Upper lobe of left lung (tissue), 6 donors: ENCODE measurements at places on chromosomes 11 and 22.

DNA sequence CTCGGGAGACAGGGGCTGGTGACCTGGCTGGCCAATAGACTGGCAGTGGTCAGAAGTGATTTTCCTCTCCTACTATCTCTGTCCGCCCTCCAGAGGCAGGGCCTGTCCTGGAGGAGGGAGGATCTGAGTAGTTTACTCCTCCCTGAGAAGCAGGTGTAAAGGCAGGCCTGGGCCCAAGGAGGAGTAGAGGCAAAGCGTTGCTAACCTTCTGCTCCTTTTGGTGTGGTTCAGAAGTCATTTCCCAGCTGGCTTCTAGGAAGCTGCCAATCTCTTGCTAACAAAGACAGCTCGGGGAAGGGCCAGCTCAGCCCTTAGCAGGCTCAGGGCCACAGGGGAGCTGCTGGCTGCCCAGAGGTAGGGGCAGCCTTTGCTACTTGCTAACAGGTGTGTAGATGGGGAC is 151.1 kb upstream of the NECTIN1 start:
- no peak for DNase-seq

DNA sequence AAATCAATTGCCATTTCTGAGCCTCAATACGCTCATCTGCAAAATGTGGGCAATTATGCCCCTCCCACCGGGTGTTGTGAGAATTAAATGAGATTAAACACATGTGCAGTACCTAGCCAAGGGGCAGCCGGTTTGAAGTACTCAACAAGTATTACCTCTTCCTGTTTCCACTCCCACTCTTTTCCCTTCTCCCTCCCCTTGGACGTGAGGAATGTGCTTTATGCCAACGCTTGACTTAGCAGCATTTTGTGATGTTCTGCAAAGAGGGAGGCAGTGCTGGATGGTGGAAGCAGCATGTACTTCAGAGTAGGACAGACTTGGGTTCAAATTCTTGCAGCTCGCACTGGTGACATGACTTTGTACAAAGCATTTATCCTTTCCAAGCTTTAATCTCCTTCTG is 306.0 kb downstream of the BUD13 start:
- DNase-seq, result no peak

- no peak for DNase-seq
These were observed 6.9 kb upstream of the CNTF start for GRCh38 chr11:58615559-58615958.

GRCh38 chr11:120037111-120037510 is 100.8 kb downstream of the TRIM29 start:
- DNase-seq, result no peak

DNA sequence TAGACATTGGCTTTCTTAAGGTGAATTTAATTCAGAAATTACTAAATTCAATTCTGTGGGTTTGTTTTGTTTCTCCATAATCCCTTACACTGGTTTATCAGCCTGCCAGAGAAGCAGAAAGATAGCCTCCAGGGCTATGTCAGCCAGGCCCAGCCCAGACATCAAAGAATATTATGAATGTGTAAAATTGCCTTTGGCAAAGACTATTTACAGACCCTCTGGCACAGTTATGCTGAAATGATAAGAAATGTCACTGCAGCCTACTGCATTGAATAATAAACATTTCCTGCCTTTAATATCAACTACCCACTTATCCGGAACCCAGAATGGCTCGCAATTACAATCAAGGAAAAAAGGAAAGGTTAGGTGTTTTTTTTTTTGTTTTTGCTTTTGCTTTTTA is 562.5 kb upstream of the LRRC4C start:
- no peak for DNase-seq

GRCh38 chr11:95305705-95306104 is 74.7 kb upstream of the SESN3 start:
- no peak for DNase-seq
